NCI-H748 treated with DMSO at 0.1 percent for 48 hours (cell line): ENCODE measurements at places on chromosomes 1 and 21.

DNA sequence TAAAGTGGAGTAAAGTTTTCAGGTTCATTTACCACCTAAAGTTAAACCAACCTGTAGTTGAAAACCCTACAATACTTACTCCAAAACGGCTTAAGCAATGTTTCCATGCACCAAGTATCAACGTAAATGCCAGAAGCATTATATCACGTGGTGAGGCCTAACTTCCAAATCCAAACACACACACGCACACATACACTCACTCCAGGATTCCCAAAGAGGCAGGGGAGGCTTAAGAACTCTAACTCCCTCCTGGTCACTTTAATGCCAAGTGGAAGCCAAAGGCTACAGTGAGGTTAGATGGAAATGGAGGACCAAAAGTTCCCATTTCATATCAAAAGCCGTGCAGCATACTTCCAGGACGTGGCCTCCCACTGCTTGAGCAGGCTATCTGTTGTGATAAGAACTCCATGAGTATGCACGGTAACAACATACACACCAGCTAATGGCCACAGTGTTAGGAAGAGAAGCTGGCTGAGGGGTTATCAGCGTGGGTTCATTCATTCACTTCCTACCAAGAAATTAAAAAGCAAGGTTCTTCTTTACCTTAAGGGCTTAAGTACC lies 224.1 kb downstream of the SLC45A1 start:
- DNase-seq = no peak

- no peak for DNase-seq
Observed at GRCh38 chr21:46096596-46097335, 1.1 kb upstream of the COL6A2 start.

DNA sequence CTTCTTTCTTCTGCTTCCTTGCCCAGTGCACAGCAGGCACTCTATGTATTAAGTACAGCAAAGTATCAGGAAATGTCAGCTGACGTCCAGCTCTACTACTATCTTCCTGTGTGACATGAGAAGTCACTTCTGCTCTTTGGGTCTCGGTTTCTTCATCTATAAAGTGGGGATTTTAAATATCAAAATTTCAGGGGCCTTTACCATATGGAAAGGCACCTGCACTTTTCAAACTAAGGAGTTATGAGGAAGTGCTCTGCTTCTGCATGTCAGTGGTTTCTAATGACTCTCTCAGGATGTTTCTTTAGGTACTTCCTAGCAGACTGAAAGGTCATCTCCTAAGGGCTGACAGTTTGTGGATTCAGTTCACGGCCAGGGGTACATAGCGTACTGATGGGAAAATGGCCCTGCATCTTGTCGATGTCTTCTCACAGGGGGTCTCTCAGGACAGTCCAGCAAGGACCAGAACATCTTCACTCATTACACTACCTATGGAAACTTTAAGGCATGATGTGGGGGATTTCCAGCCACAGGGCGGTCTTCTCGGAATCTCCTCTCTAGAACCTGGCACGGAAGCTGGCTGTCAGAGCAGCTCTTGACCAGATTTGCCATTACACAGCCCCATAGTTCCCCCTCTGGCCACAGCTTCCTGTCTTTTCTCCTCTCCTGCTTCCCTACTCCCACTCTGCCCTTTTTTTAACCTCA lies 42.0 kb upstream of the MTF1 start:
- no peak for DNase-seq

DNA sequence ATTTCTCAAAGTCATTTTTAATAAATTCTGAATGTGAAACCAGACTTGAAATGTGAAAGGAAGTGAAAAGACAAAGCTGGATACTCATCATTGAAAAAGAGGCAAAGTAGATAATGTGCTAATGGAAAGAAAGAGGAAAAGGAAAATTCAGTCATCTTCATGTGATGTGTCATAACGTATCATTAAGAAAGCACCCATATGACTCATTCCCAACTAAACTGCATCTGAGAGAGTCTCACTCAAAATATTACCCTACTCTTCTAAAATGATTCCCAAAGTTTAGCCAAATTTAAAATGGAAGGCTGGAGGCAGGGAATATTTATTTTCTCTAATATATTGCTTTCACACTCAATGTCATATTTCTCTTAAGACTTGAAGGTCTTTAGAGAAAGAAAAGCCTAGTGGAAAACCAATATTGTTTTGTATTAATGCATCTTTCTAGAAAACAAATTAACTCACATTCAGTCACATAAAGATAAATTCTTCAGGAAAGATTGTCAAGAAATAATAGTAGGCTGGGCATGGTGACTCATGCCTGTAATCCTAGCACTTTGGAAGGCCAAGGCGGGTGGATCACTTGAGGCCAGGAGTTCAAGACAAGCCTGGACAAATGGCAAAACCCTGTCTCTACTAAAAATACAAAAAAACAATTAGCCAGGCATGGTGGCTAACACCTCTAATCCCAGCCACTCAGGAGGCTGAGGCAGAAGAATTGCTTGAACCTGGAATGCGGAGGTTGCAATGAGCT lies 129.9 kb downstream of the SLC30A10 start:
- no peak for DNase-seq

DNA sequence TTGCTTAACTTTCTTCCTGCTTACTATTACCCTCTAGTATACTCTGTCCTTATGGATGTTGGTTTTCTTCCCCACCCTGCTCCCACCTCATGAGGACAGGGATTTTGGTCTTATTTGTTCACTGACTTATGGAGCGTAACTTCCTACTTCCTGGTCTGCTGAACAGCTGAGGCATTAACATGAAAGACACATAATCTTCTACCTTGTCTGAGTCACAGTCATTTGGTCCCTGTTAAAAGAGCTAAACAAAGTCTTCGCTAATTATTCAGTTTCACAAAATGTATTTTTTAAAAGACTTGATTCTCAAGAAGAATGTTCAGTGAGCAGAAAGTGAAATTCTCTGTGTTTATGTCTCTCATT lies 18.5 kb downstream of the RNASEL start:
- no peak for DNase-seq

DNA sequence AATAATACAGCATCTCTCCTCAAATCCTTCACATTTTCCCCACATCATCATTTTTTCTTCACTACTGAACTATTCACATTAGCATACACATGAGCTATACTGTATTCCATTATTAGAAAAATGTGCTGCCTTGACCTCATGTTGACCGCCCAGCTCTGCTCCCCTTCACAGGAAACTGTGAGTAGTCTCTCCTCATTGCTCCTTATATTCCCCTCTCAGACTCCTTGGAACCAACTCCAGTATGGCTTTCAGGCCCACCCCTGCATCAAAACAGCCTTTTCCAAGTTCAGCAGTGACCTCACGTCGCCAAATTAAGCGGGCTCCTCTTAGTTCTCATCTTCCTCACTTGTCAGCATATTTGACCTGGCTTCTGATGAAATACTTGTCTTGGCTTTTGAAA lies 59.2 kb upstream of the SPAG17 start:
- DNase-seq = no peak

DNA sequence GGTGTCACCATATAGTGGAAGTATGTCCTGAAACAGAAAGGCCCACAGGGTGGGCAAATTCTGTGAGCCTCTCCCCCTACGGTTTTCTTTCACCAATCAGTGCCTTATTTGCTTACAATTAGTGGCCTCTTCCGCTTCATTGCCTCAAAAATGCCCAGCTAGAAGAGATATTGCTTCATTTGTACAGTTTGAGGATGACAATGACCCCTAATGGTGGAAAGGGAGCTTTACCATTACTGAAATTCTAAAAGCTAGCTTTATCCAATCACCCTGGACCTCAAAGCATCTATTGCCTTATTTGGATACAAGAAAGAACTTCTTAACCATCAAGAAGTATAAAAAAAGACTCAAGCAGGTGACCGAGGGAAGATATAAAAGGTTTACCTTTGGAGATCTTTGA lies 49.6 kb downstream of the LRRC71 start:
- no peak for DNase-seq

GRCh38 chr1:27136236-27136551 lies 18.7 kb downstream of the SLC9A1 start:
- no peak for DNase-seq

GRCh38 chr1:65067491-65068201 lies 80.4 kb upstream of the AK4 start:
- peak; percentile 40 for DNase-seq

- no peak for DNase-seq
Observed at GRCh38 chr1:234943836-234944402, 184.7 kb downstream of the TOMM20 start.

DNA sequence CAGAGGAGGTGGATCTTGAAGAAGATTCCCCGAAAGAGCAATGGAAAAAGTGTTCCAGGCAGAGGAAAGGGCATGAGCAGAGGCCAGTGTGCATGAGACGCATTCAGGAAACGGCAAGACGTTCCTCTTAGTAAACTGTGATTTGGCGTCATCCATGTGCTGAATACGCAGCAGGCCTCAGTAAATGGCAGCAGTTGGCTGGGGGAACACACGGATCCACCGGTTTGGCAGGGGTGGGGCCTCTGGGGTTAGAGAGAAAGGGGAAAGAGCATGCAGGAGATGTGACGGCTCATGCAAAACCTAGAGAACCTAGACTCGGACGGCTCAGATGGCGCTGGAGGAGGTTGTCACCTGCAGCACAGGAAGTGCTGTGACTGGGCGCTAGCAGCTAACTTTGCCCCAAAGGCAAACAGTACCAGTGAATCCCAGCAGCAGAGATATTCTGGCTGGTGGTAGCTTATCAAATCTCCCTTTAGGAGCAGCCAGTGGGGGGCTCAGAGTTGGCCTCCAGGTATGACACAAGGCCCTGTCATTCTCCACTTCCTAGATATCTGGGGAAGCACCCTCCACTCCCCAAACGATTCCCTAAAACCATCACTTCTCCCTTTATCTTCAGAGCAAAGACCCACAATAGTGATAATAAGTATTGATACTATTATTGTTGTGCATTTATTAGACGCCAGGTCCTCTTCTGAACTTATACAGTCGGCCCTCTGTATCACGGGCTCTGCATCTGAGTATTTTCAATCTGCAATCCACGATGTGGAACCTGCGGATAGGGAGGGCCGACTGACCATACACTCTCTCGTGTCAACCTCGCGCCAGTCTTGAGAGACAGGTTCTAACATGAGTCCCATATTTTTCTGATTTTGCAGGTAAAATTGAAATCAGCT lies 7.6 kb downstream of the LAPTM5 start:
- no peak for DNase-seq

DNA sequence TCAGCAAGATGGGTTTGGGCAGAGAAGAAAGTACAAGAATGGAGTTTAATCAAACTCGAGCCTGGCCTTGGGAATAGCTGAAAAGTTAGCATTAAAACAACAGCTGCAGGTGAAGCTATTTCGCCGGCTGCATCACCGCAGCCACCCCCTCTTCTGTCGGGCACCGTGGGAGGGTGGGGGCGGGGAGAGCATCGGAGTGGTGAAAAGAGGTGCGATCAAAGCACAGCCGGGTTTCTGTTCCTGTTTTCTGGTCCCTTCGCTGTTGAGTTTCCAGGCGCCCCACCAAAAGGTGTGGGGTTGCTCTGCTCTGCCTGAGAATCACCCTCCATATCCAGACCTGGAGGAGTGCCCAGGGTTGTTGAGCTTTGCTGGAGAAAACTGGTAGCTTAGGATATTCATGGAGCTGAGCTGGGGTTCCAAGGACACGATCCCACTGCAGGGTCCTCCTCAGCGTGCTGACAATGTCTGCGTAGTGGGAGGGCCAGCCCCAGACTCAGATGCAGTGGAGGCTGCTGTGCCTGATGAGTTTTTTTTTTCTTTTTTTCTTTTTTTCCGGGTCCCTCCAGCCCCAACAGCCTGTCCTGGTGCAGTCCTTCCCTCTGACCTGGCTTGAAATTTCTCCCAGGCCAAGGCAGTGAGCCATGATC lies 127.5 kb upstream of the C1orf174 start:
- DNase-seq = no peak

DNA sequence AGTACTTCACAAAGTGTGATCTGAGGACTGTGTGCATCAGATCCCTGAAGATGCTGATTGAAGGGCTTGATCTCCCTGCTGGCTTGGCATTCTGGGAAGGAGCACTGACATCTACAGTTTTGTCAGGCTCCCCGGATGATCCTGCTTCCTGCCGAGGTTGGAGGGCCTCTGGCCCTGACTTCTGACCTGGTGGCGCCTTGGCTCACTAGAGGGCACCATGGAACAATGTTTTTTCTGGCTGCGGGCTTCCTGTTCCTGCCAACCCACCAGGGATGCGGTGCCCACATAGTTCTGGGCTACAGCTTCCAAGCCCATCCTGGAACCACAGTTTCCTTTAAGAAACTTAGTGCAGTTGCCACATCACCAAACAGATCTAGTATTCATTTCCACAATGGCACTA lies 38.8 kb upstream of the RASAL2 start:
- DNase-seq = no peak

- no peak for DNase-seq
Observed at GRCh38 chr21:39568361-39568760, 44.4 kb upstream of the B3GALT5 start.
